ENCODE measurements at places on chromosomes 1 and 21.

DNA sequence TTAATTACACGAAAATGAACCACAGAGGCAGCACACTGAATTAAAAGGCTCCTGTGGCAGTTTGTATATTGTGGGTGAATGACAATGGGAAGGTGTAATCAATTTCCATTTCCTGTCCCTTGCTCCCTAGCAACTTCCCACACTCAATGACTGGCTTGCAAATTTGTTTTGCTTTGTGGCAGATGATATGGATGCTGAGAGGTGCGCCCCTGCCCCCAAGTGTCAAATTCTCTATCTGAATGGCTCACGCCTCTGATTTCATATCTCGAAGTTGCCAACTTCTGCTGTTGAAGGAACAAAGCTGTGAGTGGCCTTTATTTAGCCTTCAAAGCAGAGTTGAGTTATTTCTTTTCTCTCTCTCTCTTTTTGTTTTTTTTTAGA is 86.0 kb downstream of the FOXD2 start:
- DNase-seq, result no peak

- peak; percentile 95 for DNase-seq
These were observed 31.3 kb upstream of the BTG2 start for GRCh38 chr1:203273869-203274602.

DNA sequence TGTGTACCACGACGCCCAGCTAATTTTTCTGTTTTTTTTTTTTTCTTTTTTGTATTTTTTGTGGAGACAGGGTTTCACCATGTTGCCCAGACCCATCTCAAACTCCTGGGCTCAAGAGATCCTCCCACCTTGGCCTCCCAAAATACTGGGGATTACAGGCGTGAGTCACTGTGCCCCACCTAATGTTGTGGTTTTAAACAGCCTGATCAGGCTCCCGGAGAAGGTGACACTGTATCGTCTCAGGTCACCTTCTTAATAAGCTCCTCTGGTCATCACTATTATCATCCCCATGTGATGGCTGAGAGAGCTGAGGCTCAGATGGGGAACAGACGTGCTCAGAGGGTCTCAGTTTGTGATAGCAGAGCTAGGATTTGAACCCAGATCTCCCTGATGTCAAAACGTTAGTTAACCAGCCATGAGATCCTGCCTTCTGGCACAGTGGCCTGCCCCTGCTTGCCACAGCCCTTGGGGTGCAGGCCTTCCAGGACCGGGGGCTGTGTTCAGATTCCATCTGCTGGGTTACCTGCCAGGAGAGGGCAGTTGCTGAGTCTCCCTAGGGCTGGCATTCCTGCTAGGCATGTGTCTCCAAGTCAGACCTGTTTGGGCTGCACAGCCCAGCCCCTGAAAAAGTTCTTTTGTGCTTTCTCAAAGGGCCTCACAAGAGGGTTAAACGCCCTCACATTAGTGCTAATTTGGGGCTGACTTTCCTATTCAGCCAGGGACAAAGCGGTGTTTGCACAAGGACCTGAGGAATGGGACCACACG is 32.7 kb upstream of the GRHL3 start:
- DNase-seq, result no peak

DNA sequence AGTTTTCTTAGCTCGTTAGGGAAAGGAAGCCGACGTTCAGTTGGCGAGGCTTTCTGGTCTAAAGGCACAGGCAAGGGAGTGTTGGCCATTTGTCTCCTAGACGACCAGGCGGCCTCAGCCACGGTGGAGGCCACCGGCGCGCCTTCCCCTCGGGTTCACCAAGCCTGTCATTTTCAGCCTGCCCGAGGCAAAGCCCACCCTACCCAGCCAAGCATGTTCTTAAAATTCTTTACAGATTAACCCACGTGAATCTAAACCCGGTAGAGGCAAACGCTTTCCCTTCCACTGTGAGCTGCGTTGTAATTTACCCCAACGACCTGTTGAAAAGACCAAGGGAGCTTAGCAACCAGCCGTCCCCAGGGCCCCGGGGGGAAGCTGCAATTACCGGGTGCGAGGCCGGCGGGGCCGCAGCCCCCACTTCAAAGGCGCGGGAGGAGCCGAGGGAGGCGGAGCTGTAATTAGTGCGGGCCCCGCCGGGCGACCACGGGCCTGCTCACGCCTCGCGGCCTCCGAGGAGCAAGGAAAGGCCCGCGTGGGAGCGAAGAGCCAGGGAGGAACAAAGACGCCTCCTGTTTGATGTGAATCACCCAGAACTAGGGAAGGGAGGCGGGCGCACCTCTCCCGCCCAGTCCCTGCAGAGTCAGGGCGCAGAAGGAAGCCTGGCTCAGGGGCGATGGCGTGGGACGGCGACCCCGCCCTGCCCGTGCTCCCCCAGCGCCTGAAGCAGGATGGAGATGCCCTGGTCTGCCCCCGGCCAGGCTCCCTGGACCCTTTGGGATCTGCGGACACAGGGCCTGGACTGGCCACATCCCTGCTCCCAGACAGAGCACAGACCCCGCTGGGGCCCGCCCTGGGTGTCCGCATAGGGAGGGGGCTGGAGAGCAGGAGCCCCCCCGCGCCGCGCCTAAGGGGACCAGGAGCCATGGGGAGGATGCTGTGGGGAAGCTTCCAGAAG is 12.1 kb upstream of the TSPEAR start:
- DNase-seq, result no peak

- no peak for DNase-seq
These were observed 111.1 kb upstream of the COL6A1 start for GRCh38 chr21:45870421-45870820.

- DNase-seq, result no peak
These were observed 19.9 kb downstream of the RNF223 start for GRCh38 chr1:1054099-1054700.

DNA sequence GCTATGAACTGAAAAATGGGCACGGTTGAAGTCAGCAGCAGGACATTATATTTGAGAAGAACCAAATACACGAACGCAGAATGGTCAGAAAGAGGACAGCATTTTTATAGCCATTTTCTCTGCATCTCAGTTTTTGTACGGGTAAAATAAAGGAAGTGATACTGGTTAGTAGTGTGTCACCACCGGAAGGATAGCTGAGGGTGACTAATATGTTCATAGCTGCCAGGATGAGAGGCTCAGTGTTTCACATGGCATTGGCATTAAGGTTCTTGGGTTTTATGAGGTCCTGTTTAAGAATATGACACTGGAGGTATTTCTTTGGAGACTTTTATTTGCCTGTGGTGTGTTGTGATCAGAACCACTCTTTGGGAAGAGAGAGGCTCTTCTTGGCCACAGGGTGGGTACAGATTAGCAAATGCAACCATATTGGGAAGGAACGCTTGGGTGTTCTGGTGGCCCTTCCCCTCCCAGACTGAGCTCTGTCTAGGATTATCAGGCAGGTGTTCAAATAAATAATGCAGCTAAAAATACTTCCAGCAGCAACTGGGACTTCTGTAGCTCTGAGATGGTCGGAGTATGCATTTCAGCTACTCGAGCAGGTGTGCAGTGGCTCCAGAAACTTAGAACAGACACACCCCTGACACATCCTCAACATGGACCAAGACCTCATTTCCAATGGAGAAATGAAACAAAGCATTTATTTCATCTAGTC is 158.2 kb downstream of the PBX1 start:
- no peak for DNase-seq

DNA sequence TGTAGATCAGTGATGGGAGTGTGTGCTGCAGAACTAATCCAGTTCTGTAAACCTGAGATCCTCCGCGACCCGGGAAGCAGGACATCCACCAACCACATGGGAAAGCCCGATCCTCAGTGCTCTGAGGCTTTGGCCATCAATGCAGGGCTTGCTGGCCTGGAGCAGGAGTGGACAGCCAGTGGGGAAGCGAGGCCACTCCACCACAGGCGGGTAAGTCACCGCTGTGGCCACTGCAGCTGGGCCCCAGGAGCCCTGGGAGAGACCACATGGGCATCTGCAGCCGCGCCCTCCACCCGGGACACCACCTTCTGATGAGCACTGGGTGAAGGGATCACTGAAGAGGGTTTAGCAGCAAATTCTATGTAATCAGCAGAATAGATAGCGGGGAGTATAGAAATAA is 811 bp downstream of the KRTAP12-1 start:
- no peak for DNase-seq

DNA sequence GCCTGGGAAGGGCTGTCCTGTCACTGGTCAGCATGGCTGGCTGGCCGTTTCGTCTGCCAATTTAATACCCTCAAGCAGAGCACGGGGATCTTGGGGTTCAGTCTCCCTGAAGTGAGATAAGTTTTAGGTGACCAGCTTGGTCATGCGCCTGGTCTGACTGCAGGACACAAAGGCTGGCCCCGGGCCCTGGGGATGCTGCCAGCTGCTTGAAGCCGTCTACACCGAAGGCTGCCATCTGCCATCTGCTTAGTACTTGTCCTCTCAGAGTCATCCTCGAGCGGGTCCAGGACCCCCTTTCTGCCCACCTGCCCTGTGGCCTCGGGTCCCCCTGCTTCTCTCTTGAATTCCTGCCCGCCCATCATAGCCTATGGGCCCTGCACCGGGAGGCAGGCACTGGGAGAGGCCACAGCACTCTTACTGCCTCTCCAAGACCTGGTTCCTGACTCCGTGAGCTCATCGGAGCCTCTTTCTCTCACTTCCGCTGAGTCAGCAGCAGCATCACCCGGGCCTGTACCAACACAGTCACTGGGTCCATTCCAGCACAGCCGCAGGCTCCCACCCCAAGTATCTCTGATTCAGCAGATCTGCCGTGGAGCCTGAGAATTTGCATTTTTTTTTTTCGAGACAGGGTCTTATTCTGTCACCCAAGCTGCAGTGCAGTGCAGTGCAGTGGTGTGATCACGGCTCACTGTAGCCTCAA is 7.0 kb downstream of the FBLIM1 start:
- no peak for DNase-seq

GRCh38 chr1:232137066-232137465 is 492.9 kb downstream of the SIPA1L2 start:
- no peak for DNase-seq

- no peak for DNase-seq
These were observed 188.5 kb downstream of the HLX start for GRCh38 chr1:221067721-221068120.

DNA sequence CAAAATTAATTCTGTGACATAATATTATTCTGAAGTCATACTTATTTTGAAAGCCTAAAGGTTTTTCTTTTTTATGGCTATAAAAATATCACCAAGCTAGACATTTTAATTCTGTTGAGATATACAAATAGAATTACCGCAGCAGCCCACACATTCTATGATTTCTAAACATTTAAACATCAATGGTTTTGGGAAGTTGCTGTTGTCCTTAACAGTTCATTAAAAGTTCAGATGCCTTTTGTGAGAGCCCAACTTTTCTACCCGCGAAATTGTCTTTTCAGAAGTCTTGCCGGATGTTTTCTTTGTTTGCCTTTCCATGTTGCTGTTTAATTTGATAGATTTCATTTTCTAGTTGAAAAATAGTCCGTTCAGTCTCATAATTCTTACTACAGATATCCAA is 40.5 kb downstream of the CDC14A start:
- no peak for DNase-seq

DNA sequence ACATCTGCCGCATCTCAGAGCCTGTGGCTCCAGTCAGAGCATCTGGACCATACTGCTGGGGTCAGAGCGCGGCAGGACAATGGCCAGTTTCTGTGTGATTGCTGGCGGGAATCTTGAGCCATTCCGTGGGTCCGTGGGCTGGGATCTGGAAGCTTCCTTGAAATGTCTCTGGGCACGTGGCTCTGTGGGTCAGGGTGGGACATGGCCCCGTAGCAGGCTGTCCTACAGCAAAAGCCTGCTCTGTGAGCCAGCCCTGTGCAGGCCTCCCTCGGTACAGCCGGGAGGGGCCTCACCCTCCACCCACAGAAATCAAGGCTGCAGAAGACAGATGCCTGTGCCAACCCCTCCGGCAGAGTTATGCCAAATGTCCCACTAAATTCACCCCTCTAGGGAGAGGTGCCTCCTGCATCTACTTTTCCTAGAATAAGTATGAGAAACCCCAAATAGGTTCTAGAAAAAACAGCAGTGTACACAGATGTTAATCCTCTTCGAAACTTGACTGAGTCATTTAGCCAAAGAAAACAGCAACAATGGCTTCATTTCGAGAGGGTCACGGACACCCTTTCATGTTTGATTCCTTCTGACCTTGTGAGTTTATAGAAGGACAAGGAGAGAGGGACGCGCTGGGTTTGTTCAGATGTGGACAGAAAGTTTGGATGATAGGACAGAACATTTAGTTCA is 27.8 kb downstream of the COL18A1 start:
- no peak for DNase-seq

- no peak for DNase-seq
These were observed 5.1 kb downstream of the CD1D start for GRCh38 chr1:158185770-158186169.

DNA sequence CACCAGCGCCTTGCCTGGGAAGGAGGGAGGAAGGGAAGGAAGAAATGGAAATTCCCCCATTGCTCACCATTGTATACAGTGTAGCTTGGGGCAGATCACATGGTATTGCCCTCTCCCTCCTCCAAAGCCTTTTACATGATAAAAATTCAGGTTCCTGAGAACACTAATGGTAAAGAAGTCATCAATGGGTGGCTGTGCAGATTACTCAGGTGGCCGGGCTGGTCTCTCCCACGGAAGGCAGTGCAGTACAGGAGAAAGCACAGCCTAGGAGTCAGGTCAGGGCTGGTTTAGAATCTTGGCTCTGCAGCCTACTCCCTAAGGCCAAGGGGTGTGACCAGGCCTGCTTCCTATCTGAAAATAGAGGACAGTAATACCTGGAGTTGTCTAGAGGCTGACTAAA is 107.9 kb downstream of the SUSD4 start:
- DNase-seq, result peak; percentile 55

DNA sequence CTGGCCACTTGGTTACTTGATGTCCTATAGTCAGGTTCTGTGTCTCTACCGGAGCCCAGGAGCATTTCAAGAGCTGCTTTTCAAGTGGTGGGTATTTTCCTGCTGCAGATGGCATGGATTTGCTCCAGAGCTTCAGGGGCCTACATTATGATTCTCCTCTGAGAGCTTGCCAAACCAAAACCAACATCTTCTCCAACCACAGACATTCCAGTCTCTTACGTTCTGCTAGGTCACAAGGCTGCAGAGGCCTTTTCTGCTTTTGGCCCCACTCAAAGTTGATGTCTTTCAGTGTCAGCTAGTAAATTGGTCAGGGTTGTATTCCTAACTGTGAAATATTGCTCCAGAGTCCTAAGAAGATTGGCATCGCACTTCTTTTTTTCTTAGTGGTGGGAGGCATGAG is 14.7 kb upstream of the AQP10 start:
- DNase-seq, result no peak

DNA sequence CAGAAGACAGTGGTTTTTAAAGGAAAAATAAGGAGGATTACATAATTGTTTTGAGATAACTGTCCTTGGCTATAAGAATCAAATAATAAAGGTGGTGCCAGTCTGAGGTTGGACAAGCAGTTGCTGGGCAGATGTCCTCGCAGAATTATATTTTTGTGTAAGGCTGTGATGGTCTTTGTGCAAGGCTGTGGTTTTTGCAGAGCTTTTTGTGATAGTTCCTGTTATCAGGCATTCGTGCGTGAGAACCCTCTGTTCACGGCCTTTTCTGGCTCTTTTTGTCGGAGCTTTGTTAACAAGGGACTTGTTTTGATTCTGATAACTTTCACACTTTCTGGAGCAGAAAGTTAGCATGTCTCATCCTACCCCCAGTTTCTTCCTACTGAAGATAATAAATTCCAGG is 33.4 kb downstream of the SH3BP5L start:
- DNase-seq, result no peak

All from vagina (tissue), 2 donors.